MM.1S (cell line): ENCODE measurements at places on chromosomes 5 and 9.
A peak's percentile ranks its signal among the peaks of the same experiment; 100 is the strongest.

DNA sequence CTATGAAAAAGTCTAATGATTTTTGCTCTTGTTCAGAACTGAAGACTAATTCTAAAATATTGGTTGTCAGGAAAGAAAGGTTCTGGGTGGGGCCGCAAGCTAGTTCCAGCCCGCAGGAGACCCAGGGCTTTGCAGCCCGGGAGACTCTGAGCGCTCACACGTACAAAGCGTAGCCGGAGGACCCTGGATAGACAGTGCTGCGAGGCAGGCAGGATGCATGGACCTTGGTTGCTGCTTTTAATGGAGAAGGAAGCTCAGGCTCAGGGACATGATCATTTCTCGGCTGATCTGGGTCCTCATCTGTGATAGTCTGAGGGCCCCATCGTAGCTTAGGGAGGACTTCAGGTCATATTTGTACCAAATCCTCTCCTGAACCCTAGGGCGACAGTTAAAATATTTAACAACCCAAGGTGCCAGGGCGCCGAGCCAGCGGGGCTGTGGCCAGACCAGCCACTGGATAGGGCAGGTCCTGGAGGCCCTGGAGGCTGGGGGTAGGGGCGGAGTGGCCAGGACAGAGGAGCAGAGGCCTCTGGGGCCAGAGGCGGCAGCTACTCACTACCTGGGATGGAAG, 70.1 kb upstream of the UNC5A start:
- DNase-seq = no peak

DNA sequence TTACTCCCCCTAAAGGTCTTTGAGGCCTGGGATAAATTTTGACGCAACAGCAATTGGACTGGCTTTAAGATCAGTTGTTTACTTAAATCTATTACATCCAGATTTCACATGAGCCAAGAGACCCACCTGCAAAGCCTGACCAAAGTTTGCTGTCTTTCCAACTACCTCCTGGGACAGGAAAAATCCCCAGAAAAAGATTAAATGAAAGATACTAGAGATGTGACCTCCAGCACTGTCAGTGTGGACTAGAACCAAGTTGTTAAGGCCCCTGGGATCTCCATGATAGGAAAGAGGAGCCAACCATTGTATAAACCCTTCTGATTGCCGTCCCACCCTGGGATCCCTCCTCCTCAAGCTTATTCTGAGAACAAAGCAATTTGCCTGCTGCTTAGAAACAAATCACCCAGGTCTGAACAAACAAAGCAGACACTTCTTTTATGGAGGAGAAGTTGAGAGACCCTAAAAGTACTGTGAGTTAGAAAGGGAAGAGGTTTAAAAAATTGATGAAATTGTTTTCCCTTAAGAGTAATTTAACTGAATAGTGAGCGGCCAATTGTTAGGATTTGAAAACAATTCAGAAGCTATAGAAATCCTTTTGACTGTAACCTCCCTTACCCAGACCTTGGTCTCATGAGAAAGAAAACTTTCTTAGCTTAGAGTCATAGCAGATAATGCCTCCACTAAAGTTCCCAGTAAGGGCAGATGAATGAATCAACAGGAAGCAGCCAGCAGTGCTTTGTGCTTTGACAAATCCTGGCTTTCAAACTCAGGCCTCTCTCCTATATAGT, 255.2 kb downstream of the TMEM167A start:
- DNase-seq = no peak

DNA sequence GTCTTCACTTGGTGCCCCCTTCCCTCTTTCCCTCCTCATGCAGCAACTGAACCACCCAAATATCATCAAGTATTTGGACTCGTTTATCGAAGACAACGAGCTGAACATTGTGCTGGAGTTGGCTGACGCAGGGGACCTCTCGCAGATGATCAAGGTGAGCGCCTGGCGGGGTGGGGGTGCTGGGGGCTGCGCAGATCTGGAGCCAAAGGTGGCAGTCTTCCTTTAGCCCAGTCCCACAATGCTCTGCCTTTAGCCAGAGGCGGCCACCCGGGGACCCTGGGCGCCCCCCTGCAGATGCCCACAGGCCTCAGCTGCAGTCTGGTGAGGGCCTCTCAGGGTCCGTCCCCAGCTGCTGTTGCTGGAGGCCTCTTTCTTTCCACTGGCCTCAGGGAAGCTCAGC, 63.7 kb downstream of the NEK6 start:
- DNase-seq = no peak

DNA sequence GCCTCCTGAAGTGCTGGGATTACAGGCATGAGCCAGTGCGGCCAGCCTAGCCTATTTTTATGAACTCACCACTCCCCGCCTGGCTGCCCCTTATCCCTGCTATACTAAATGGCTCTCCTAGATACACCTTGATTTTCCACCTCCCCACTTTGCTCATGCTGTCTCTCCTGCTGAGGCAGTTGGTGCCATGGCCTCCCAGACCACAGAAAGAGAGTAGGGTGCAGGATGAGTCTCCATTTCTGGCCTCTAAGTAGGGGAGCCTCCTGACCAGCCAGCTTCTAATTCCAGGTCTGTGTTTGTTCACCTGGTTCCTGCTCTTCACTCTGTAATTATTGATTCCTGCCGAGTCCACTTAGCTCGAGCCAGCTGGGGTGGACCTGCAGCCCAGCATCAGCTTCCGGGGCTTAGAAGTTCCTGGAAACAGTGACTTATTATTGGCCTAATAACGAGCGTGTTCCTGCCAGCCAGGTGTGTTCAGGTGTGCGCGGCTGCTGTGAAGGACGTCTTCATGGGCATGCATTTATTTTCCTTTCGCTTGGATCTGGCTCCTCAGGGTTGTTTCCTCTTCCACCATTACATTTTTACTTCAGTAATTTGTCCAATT, 34.0 kb downstream of the ZNF618 start:
- no peak for DNase-seq

DNA sequence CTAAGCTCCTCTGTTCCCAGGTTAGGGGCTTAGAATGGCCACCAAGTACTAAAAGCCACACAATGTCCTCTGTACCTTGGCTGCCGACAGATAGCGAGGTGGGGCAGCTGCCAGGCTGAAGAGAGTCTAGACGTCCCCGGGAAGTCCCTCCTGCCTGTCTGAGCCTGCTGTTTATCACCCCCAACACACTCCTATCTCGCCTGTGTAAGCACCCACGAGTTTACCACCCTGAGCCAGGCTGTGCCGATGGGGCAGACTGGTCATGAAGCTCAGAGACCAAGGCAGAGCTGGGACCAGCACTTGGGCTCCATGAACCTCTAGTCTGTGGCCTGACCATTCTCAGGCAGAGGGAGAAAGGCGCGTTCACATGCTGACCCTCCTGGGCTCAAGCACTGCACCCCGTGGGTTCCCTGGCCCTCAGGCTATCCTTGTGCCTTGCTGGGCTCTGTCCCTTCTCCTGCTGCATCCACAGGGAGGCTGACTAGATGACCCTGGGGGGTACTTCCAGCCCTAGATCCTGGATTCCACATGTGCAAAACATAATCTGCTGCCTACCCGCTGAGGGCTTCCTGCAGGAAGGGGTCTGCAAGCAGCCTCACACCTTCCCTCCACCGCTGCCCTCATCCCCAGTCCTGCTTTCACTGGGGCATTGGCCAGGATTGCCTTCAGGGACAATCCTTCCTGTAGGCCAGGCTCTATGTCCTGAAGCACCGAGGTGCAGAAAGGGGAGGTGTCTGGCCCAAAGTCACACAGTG, 18.6 kb upstream of the SLC25A51 start:
- DNase-seq = peak; percentile 32

DNA sequence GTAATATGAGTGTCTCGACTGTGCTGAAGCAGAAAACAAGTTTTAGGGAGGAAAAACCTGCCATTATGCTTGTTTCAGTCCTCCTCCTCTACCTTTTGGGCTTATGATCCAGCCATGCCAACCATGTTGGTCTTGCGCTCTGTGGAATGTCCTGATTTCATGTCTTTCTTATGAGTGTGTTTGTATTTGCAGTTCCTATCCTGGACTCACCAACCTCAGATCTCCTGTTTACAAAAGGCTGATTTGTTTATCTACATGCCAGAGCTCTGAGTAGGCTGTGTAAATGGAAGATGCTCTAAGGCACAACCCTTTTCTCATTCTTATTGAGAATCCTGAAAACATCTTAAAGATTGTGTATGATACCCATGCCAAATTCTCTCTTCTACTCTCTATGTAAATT, 138.6 kb downstream of the ARHGEF28 start:
- DNase-seq = no peak

- peak; percentile 59 for DNase-seq
Observed at GRCh38 chr5:157820593-157821252, 38.2 kb downstream of the CLINT1 start.

GRCh38 chr9:1087120-1087881, 37.1 kb downstream of the DMRT2 start:
- no peak for DNase-seq

- no peak for DNase-seq
Observed at GRCh38 chr9:13992138-13993088, 321.5 kb downstream of the NFIB start.

GRCh38 chr9:135998410-135999071, 37.4 kb upstream of the UBAC1 start:
- no peak for DNase-seq

- DNase-seq = peak; percentile 66
Observed at GRCh38 chr5:140267559-140268018, 35.3 kb downstream of the PFDN1 start.

DNA sequence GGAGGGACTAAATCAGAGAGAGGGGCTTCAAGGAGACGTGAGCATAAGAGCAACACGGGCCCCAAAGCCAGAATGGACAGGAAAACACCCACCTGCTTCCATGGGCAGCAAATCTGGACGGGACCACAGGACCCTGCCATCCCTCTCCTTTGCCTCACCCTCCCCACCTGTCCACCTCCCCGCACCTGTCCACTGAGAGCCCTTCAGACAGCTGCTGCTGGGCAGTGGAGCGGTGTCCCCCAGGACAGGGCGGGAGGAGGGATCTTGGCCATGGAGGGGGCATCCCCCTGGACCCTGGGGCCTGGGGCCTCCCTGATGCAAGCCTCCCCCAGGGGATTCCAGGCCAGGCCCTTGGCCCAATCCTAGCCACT, 2.6 kb downstream of the CCDC183 start:
- no peak for DNase-seq

GRCh38 chr5:124747791-124748686, 1.6 kb upstream of the ZNF608 start:
- peak; percentile 43 for DNase-seq

GRCh38 chr9:97966493-97966892, 16.6 kb upstream of the ANP32B start:
- no peak for DNase-seq

- DNase-seq = peak; percentile 70
Observed at GRCh38 chr9:37747271-37747753, 6.3 kb upstream of the TRMT10B start.

DNA sequence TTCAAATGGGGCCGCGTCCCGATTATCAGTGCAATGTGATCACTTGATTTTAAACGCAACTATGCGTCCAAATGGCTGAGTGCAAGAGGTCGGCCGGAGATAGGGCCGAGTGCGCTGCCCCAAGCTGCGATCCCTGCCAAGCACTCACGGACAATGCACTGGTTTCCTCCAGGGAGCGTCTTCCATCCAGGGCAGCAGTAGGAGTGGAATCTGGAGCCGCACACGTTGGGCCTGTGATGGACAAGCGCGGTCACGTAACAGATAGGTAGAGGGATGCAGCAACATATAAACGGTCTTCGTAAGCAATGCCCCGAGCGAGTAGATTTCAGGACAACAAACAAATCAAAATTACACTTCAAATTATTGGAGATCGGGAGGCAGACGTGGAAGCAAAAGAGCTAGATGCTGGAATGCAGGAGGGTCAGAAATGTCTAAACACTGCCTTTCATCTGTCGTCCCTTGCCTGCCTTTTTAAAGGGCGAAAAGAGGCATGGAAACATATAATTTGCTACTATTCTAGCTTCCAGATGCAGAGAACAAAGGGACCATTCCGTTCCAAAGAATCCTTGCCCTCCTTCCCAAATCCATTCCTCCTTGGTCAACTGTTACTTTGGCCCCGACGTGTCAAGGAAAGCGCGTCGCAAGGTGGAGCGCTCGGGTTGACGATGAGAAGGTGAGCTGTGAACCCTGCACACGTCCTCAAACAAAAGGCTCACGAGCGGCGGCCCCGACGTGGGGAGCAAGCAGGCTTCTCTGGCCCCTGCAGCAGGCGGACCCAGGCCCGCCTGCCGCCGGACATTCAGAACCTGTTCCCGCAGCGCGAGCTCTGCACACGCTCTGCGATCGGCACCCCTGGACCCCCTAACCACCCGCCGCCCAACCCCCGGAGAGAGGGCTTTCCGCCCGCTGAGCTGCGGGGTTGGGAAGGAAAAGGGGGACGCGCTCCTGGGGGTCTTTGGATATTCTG, 1.5 kb downstream of the FBN2 start:
- no peak for DNase-seq

DNA sequence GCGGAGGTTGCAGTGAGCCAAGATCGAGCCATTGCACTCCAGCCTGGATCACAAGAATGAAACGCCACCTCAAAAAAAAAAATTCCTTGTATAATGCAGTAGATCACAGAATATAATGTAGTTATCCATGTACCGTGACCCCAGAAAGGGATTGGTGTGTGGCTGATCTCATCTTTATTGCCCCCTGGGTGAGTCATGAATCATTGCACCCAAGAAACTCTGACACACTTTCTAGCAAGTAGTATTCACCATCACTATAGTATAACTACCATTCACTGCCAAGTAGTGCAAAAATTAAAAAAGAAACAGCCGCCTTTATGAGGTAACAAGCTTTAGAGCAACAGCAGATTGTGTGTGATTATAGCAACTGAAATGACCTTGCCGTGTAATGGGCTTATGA, 23.7 kb upstream of the ANKH start:
- DNase-seq = no peak

DNA sequence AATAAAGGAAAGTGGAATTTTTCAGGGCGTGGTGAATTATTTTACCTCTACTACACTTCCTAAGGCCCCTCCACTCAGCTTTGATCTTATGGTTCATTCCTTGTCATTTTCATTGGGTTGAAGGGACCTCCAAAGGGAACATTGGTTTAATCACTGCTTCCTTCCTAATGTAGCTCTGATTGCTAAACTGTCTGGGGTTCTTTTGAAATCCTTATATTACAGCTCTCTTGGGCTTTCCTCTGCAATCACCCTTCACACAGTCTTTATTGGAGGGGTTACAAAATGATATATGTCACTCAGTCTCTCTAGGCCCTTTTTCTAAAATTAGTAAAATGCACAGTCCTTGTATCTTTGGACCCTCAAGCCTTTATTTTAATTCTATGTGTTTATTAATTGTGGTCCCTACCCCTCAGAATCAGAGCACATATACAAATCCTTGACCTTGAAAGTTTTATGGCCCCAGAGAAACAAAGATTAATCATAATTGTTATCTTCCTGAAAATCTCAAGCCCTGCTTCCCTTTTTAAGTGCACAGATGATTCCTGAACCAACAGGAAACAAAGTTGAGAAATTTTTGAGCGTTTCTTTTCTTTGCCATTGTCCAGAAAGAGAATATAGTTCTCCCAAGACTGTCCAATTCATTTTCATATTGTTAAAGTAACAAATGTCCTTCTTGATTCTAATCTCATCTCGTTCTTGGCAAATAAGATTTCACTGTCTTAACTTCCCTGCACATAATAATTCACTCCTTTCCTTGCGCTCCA, 330.0 kb downstream of the ARRDC3 start:
- DNase-seq = no peak

DNA sequence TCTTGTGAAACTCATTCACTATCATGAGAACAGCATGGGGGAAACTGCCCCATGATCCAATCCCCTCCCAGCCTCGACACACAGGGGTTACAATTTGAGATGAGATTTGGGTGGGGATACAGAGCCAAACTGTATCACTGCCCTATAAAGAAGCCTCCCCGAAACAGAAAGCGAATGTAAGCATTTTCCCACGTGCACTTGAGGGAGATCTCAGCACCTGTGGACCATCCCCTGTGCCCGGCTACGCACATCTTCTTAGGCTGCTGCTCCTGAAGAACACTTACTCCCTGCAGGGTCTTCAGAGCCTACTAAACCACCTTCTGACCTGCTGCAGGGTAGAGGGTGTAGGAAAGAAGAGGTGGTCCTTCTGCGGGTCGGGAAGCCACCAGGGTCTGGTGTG, 410.2 kb upstream of the IRX2 start:
- peak; percentile 44 for DNase-seq
